Activated T-helper 1 cell treated with anti-CD3 and anti-CD28 coated beads, Interleukin-2, amount 50 U/mL, for 16 hours (primary cell): ENCODE measurements at places on chromosomes 4 and X.

DNA sequence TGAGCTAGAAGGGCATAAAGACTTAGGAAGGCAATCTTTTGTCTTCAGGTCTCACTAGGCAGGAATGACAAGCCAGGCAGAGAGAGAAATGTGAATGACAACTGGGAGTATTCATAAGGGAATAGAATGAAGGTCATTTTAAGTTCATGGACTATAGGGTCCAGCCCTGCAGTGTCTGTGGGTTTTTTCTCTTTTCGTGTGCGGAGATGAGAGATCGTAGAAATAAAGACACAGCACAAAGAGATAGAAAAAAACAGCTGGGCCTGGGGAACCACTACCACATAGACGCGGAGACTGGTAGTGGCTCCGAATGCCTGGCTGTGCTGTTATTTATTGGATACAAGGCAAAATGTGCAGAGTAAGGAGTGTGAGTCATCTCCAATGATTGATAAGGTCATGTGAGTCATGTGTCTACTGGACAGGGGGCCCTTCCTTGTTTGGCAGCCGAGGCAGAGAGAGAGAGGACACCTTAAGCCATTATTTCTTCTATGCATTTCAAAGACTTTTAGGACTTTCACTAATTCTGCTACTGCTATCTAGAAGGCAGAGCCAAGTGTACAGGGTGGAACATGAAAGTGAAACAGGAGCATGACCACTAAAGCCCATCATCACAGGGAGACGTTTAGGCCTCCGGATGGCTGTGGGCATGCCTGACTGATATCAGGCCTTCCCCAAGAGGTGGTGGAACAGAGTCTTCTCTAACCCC lies 921.8 kb upstream of the PCDH10 start:
- DNase-seq: no peak

DNA sequence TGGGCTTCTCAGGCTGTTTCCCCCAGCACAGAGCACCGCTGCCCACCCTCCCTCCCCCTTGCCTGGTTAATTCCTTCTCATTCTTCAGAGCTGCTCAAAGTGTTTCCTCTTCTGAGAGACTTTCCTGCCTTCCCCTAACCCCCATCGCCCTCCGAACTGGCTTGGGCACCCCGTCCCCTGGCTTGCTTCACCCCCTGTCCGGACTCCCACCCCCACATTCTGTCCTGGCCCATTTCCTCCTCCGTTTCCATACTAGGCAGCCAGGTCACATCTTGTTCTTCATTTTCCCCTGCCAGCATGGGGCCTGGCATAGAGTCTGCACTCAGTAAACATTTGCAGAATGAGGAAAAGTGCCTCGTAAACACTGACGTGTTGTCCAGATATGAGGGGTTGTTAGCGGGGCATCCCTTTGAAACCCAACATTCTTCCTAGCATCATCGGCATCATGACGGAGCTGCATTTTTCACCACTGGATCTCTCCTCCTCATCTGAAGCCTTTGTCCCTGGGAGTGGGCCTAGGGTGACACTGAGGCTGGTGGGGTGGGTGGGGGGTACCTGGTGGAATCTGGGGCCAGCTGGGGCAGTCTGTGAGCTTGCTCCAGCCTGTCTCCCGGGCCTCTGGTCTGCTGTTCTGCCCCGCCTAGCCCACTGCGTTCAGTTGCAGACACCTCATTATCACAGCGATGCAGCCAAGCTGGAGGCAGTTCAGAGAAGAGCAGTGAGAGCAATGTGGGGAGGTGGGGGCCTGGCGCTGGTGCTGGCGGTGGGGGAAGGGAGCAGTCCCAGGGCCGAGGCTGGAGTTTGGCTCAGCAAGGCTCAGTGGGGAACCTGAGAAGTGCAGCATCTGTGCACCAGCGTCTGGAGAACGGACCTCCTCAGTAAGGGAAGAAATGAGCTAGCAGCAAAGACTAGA lies 149.4 kb upstream of the PJA1 start:
- DNase-seq: no peak

DNA sequence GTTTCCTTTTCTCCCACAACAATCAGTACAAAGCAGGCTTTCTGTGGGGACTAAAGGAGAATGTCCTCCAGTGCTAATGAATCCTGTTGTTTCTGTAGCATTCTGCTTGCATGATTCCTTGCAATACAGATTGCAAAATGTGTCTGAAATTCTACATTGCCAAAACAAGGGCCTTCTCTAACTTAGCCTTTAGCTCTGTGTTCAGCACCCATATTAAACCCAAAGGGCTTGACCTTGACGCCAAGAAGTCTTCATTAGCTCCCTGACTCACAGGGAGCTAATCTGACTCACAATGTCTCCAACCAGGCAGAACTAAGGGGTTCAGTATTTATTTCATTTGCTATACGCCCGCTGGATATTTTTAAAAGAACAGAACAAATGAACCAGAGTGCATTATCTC lies 241.4 kb upstream of the CLNK start:
- DNase-seq: no peak

GRCh38 chr4:86092684-86093083 lies 267.2 kb downstream of the MAPK10 start:
- no peak for DNase-seq

DNA sequence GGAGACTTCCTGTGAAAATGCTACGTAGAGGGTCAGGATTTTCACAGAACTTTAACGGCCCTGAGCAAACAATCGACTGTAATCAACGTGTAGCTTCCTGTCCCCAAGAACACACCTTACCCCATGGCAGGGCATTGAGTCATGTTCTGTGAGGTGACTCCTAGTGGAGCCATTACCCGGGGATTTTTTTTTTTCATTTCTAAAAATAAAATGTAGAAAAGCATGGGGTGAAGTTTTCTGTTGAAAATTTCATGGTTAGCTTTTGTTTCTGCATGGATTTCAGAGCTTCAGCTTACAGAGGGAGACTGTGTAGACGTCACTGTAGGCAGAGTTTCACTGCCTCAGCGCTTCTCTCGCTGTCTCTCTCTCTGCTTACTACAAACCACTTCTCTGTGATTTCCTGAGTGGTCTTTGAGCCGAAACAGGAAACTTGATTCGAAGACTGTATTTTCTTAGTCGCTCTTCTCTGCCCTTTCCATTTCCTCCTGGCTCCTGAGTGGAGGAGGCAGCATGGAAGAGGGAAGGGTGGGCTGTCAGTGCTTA lies 111.7 kb downstream of the NFKB1 start:
- no peak for DNase-seq

- no peak for DNase-seq
Observed at GRCh38 chrX:3142259-3143042, 101.2 kb downstream of the ARSF start.

DNA sequence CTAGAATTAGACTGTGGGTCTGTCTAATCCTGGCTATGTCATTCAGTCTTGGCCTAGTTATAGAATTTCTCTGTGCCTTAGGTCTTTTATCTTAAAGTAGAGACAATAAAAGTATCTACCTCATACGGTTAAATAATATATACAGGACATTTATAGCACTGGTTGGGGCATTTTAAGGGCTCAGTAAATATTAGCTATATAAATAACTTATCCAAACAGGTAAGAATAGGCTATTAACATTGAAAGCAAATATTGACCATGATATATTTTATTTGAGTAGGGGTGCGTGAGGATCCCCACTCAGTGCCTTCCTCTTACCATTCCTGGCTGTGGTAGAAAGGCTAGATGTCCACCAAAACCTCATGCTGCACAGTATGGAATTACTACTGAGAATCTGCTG lies 47.4 kb downstream of the HSD17B13 start:
- DNase-seq: no peak

DNA sequence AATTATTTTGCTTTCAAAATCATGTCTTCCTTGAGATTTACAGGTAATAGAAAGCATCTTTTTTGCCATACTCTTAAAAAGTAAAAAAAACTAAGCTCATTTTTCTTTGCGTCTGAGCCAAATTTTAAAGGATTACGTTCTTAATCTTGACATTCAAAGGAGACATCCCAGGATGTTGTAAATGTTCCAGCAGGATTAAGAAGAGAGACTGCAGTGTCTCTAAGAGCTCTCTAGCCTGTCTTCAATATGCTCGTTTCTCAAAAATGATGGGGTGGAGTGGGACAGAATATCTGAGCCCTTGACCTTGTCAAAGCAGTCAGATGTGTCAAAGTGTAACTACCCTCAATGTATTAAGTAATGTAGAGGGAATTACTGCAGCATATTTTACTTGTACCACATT lies 363.3 kb downstream of the PCDH7 start:
- DNase-seq: no peak

DNA sequence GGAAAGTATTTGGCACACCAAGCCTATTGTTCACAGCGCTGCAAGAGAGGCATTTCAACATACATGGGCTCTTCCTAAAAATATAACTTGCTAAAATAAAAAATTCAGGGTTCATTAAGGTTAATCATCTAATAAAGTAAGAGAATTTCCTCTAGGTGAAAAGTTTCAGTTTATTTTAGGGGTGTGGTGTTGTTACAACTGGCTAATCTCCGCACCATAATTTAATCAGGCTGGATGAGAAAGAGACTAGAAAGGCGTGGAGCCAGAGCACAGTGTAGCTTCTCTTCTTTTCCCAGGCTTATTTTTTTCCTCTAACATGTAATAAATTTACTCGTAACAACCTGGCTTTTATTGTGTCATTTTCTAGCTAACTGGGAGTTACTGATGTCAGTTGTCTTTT lies 47.9 kb downstream of the FHL1 start:
- DNase-seq: no peak

- DNase-seq: no peak
Observed at GRCh38 chr4:13492747-13493146, 8.6 kb upstream of the RAB28 start.

- DNase-seq: no peak
Observed at GRCh38 chr4:184515606-184516005, 41.3 kb upstream of the IRF2 start.

DNA sequence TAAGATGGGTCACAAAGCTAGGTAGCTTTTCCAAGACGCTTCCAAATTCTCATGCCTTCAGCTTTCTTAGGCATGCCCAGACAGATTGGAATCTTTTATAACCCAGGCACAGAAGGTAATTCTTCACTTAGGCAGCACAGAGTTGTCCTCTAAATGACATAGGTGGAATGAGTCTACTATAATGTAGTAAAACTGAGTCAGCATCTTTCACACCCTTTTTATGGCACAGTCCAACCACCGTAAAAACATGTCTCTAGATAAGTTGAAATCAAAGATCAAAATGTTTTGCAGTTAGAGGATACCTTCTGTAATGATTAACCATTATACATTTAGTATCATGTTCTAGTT lies 128.4 kb upstream of the FAT1 start:
- no peak for DNase-seq

- no peak for DNase-seq
Observed at GRCh38 chrX:134669378-134670098, 11.3 kb upstream of the PLAC1 start.

DNA sequence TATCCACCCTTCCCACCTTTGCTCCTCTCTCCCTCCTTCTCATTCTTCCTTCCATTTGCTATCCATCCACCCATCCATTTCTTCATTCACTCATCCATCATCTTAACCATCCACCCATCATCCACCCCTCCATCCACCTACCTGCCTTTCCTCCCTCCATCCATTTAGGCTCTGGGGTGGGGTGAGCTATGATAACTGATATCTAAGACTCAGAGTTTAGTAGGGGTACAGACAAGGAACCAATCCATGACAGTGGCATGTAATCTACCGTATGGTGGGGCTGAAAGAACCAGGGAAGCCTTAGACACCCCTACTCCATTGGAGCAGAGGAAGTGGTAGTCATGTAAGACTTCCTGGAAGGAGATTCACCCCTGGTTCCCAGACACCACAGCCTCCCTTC lies 23.2 kb downstream of the PSAPL1 start:
- DNase-seq: no peak

DNA sequence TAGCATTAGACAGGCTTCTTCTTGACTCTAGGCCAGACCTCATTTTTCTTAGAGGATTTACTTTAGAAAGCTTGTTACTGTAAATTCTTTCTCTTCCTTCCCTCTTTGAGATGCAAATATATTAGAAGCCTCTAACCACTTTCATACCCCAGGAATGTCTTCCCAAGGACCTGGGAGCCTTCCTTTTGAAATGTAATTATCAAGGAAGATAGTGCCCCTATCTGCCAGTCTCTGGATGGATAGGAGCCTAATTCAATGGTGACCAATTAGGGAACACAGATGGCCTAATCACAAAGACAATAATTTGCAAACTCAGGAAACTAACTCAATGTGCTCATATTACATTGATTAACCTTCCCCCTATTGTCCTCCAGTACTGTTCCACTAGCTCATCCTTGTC lies 145.6 kb upstream of the DCAF8L1 start:
- DNase-seq: no peak

DNA sequence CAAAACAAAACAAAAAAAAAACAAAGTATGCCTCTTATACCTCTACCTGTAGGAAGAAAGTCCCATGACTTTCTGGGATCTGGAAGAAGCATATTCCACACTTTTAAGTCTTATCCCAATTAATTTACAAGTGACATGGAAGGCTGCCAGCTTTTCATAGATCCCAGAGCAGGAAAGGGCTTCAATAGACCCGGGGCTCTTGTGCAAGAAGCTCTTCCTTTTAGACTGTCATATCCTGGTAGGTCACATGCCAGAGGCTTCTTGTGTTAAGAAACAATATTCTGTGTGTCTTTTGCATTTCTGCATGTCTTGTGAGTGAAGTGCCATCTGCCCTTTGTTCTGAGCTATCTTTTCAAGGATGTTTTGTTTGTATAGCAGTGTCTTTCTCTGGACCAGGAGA lies 84.4 kb upstream of the PHOX2B start:
- no peak for DNase-seq

GRCh38 chrX:56231537-56232090 lies 542 bp upstream of the KLF8 start:
- DNase-seq: no peak

DNA sequence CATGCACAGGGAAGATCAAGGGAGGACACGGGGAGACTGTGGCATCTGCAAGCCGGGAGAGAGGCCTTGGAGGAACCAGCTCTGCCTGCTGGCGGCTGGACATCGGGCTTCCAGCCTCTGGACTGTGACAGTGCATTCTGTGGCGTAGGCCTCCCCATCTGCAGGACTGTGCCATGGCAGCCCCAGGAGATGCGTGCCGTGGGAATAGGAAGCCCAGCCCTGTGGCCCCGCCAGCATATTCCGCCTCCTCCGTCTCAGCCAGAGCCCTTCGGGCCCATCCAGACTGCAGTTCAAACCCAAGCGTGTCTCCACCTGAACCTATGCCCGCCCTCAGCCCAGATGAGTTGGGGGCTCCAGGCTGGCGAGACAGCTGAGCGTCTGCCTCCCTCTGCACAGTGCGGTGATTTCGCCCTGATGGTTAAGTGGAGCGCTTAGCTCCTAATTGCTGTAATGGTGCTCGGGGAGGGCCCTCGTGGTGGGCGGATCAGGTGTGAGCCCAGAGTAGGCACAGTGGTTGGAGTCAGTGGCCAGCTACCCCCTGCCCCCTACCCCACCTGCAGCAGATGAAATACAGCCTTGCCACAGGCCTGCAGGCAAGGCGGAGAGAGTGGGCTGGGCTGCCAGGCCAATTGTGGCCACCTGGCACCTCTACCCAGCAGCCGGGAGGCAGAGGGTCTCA lies 133.9 kb downstream of the HMX1 start:
- DNase-seq: no peak

DNA sequence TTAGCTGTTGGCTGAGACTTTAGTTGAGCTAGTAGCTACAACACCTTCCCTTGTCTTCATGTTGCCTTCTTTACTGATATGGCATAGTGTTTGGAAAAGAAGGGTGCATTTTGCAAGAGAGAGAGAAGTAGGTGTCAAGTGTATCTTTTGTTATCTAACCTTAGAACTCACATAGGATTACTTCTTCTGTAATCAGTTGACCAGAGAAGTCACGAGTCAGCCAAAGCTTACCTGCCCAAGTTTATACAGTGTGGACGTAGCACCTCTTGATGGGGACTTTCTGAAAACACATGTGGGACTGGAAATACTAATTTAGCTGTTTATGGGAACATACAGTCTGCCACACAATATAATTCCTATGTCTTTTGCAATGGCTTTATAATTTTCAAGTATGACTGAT lies 56.0 kb downstream of the UGT8 start:
- DNase-seq: no peak
